SIG-M5 (cell line): ENCODE measurements at places on chromosomes 2 and 18.

- DNase-seq, result no peak
Observed at GRCh38 chr2:13240789-13241487, 524.2 kb downstream of the TRIB2 start.

DNA sequence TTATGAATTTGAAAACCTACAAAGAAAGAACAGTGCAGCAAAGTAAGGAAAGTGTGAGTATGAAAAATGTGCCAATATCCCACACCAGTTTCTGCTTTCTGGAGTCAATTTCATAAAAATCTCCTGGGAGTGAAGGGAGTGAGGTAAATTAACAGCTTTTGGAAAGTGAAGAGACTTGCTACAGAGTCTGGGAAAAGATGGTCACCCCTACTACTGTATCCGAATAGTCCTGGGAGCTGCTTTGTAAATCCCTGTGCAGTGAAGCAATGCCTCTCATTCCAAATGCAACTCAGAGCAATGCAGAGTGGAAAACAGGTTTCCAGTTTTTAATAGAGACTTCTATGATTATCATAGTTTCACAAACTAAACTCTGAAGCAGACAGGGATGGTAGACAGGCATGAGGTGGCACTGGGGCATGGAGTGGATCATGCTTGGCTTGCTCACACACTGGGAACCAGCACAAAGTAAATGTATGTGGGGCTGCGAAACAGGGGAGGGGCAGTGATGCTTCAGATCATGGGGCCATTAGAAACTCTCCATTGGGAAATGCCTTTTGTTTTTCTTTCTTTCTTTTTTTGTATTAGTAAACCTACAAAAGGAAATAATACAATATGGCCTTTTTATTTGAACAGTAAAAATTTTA, 10.6 kb downstream of the COL5A2 start:
- no peak for DNase-seq

GRCh38 chr2:207122651-207123334, 43.0 kb downstream of the KLF7 start:
- DNase-seq, result no peak

GRCh38 chr2:37338933-37339332, 5.5 kb upstream of the QPCT start:
- no peak for DNase-seq

- no peak for DNase-seq
Observed at GRCh38 chr2:160909781-160910242, 250.4 kb upstream of the TANK start.

- no peak for DNase-seq
Observed at GRCh38 chr2:152380261-152381055, 45.5 kb downstream of the FMNL2 start.

DNA sequence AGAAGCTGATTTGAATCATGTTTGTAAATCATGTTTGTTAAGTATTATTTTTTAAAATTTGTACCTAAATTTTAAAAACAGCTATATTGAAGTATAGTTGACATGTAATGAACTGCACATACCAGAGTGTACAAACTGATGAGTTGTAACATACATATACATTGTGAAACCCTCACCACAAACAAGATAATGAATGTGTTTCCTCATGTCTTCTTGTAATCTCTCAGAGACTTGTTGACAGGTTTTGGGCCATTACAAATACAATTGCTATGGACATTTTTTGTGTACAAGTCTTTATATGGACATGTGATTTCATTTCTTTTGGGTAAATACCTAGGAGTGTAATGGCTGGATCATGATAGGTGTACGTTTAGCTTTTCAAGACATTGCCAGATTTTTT, 21.5 kb downstream of the WDR43 start:
- no peak for DNase-seq

DNA sequence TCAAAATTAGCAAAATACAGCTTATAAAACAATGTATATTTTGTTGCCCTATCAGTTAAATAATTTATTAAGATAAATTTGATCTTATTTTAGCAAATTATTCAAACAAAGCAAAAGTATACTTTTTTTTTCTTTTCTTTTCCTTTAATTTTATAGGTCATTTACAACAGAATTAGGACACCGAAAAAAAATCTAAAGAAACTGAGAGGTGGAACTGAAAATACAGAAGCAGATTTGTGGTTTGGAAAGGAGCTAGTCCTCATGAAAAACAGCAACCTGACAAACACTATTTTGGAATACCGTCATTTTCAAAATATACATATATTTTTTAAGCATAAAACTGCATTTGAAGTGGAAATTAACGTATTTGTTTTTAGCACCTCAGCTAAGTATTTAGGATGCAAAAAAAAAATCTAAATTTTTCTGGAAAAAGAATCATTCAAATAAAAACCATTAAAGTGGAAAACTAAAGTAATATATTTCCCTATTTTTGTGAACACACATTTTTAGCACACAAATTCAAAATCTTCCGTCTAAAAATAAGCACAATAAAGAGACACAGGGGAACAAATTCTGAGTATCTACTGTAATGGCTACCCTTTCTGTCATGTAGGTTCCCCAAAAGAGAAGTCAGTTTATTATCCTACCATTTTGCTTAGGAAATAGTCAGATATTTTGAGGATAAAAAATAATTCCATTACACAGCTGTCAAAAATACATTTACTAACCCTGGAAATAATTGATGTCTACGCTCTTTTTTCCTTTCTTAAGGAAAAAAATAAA, 2.7 kb downstream of the CCDC88A start:
- DNase-seq, result no peak

DNA sequence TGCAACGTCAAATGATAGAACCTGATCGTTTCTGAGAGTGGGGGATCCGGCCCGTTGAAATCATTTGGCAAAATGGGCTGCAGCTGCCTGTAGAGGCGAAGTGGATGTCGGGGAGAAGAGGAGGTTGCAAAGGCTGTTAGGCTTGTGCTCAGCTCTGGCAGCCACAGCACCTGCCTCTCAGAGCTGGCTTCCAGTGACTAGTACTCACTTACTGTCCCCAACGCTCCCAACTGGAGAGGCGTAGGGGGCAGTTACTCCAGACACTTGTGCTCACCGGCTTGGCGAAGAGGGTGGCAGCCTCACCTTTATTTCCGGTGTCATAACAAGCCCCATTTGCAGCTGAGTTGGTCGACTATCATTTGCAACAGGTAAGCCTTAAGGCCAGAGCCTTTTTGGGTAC, 37.9 kb downstream of the NCK2 start:
- no peak for DNase-seq

DNA sequence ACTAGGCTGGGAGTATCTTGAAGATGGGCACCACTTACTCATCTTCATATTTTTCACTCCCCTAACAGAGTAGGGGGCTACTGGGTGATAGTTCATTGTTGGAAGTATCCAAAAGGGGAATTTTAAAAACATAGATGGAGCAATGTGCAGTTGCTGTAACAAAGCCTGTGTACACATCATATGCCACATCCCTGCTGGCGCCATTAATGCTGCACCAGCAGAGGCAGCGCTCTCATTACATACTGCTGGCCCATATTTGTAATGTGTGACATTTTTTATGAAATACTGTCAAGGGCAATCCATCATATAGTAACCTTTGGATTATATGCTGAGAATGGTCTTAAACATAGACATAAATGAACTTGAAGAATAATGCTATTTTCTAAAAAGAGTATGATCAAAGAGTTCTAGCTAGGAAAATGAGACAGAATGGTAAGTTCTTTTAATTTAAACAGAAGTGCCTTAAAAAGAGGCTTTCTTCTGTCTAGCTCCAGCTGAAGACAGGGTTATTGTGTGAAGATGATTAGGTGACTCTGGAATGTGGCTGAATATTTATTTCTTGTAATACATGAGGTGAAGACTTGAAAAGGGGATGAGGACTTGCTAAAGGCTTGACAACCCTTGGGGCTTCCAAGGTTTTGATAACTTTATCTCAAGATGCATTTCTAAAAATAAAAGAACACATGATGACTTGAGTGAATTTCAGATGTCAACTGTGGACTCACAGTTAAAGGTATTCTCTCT, 2.4 kb upstream of the TMEM178A start:
- no peak for DNase-seq

GRCh38 chr2:128145651-128146050, 54.7 kb downstream of the UGGT1 start:
- no peak for DNase-seq

DNA sequence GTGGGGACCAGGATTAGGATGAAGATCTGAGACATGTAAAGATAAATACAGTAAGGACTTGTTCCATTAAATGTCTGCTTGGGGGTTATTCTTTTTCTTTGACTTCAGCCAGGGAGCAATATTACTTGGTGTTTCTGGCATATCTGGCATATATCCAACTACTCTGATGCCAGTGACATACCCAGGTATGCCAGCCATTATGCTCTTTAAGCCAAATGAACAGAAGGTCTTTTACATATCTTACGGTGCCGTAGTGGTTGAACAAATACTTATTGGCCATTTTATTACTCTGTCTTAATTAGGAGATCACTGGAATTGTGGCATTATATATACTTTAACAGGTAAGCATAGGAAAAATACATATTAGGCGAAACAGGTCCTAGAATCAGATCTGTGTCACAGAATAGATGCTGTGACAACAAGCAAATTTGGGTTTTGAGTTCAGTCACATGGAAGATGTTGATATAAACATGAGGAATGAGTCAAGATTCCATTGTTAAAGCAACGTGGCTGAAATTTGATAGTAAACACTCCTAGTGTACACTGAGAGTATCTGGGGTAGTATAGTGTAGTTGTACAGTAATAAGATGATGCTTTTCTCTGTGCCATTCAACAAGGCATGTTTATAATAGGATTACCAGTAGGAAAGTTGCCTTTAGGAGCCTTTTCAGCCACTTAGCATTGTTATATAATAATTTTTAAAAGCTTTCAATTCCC, 62.6 kb downstream of the KCTD18 start:
- no peak for DNase-seq

GRCh38 chr2:72952961-72953360, 35.6 kb downstream of the EMX1 start:
- DNase-seq, result no peak

DNA sequence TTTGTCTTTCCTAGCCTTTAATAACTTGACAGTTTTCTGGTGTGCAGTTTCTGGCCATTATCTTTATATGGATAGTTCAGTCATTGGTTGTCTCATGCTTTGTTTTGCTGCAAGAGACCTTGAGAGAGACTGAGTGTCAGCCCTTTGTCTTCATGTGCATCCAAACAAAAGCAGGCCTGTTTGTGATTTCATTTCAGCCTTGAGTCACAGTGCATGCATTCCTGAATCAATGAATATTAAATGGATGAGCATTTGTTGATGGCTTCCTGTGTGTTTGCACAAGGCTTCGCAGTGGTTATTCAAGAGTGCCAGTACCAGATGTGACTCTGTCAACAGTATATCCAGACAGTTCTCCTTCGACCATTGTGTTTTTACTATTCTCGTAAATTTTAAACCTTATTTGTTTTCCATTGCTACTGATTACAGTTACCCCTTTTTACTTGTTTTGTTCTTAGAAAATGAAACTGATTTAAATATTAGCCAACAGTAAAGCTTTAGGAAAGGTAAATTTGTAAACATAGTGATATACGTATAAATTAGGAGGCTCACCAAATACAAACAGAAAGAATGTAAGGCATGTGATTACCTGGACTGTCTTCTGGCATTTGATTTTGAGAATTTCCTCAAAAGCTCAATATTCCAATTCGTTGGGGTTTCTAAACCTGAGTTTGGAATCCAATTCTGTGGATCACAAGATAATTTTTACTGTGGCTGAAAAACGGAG, 319.8 kb downstream of the CTNNA2 start:
- DNase-seq, result no peak

DNA sequence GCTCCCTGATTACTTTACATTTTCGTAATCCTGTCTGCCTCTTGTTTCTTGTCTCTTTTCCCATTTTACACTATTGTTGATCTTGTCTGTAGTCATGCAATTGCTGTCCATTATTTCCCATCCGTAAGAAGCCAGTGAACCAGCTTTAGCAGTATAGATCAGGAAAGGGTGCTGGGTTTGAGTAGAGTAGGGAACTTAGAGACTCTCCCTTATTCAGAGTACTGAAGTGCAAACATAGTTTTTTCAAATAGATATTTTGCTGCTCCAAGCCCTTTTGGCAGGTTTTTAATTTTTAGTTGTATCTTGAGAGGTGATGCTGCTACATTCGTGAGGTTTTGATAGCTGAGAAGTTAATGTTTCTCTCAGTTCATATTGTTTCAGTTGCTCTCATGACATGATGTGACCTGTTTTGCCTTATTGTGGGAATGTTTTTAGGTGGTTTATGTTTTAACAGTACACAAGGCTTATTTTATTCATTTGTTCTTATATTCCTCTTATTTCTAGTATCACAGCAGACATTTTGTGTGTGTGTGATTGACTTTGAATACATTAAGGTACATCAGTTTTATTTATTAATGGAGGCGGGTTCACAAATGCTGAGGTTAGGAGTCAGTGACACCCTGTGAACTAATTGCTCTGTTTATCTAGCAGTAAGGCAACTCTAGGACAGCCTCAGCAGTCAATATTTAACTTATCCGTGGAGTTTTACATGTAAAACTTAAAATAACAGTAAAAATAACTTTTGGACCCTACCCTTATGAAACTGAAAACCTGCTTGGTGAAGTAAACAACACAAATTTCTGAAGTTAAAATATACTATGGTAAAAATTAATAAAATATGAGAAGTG, 118.4 kb downstream of the ZNF407 start:
- no peak for DNase-seq

DNA sequence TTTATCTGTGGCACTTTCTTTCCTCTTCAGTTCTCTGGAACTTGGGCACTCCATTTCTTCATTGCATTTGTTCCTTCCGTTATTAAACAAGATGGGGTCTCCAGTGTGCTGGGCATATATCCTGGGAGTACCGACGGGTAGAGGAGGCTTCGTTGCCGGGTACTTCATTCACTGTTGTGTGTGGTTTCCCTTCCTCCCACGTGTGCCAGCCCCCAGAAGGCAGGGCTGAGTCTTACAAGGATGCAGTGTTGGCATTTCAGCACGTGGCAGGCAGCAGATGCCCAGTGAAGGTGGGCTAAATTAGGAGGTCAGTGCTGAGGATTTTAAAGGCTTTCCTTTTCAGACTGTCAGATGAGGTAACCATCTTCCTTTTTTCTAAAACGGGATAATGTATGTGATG, 58.6 kb downstream of the MGAT5 start:
- DNase-seq, result no peak

DNA sequence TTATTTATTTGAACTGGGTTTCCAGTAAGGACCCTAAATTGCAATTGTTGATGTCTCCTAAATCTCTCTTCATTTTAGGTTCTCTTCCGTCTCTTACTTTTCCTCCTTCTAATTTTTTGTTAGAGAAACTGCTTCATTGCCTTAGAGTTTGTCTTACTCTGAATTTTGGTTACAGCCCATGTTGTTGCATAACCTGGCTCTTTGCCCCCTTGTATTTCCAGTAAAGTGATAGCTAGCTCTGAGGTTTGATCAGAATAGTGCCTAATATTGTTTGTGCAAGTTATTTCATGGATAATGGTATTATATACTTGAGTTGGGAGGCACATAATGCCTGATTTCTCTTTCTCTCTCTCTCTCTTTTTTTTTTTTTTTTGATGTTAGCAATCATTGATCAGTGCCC, 71.8 kb downstream of the MGAT5 start:
- DNase-seq, result no peak
